Mesenchymal stem cell (in vitro differentiated cells and primary cell): ENCODE measurements at places on chromosomes 11 and 22.

- peak; percentile 30 for DNase-seq
Measured at GRCh38 chr11:132312701-132313111, 942.3 kb downstream of the NTM start.

DNA sequence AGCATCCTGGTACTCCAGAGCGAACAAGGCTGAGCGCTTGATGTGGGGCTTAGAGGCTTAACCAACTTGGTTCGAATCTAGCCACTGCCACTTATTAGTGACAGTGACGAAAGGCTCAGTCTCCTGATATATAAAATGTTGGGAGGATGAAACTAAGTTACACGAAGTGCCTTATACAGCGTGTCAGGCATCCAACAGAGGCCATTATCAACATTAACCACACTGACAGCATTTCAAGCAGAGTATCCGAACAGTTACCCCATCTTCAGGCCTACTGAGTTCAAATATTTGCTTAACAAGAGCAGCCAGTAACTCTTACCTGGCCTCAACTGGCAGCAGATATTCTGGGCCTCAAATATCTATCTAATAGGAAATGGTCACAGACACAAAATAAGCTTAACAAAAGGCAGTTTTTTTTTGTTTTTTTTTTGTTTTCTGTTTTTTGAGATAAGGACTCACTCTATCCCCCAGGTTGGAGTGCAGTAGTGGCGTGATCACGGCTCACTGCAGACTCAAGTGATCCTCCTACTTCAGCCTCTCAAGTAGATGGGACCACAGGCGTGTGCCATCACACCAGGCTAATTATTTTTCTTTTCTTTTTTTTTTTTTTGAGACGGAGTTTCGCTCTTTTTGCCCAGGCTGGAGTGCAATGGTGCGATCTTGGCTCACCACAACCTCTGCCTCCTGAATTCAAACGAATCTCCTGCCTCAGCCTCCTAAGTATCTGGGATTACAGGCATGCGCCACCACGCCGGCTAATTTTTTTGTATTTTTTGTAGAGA, 2.9 kb downstream of the SERPIND1 start:
- DNase-seq = no peak

- DNase-seq = no peak
Measured at GRCh38 chr11:7927635-7928034, 3.4 kb downstream of the OR10A6 start.

DNA sequence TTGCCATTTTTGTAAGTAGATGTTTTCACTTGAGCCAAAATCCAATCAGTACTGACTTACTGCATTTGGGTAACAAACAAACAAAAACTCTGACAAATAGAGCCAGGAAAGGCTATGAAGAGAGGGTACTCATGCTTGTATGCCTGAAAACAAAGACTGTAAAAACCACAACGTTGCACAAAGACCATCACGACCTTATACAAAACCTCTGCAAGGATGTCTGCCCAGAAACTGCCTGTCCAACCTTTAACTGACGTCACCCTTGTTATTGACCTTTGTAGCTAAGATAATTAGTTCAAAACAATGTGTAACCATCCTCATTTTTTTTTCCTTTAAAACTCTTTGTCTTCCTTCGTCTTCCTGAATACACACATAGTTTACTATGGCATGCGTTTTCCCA, 804 bp upstream of the CREBZF start:
- no peak for DNase-seq

GRCh38 chr11:115924744-115925567, 420.7 kb upstream of the CADM1 start:
- no peak for DNase-seq

GRCh38 chr11:126592496-126593410, 237.3 kb downstream of the ST3GAL4 start:
- DNase-seq = no peak

DNA sequence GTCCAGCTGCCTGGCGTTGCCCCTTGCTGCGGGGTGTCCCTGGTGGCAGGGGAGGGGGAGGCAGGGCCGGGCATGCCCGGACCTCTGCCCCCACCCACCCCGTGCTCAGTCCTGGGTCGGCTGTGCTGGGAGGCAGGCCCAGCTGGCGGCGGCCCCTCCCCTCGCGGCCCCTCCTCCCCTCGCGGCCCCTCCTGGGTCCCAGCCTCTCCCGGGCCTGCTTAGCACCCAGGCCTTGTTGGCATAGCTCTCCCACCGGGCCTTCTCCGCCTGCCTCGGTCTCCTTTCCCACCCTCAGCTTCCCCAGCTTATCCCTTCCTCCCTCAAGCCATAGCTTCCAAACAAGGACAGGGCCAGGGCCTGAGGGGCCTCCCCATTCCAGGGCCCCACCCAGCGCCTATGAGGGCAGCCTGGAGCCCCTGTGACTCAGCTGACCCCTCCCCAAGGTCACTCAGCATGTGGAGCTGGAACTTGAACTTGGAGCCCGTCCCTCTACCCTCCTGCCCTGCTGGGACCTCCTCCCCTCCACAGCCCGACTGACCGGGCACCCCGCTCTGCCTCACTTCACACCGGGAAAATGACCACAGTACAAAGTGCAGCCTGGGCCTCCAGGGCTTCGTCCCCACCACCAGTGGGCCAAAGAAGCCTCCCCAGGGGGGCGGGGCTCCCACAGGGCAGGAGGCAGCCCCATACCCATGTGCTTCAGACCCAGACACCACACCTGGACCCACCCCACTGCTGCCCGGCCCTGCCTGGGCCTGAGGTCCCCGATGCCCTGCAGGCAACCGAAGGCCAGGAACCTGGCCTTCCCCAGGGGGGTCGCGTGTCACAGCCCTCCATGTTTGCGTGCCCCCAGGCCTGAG, 1.2 kb downstream of the EPS8L2 start:
- DNase-seq = peak; percentile 37

DNA sequence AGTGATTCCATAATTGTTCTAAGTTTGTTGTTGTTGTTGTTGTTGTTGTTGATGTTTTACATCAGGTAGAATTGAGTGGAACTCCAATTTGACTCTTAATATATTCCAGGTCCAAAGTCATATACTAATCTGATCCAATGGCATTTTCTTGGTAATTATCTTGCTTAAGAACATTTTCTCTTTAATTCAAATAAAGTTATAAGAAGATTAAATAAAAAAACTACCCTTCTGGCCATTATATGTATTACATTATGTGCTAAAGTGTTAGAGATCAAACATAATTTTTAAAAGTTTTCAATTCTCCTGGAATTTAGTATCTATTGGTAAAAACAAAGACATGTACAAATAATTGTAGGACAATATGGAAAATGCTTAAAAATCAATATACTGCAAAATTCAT, 775.4 kb downstream of the LUZP2 start:
- no peak for DNase-seq

- DNase-seq = peak; percentile 22
Measured at GRCh38 chr11:28105869-28106268, 2.1 kb downstream of the KIF18A start.

DNA sequence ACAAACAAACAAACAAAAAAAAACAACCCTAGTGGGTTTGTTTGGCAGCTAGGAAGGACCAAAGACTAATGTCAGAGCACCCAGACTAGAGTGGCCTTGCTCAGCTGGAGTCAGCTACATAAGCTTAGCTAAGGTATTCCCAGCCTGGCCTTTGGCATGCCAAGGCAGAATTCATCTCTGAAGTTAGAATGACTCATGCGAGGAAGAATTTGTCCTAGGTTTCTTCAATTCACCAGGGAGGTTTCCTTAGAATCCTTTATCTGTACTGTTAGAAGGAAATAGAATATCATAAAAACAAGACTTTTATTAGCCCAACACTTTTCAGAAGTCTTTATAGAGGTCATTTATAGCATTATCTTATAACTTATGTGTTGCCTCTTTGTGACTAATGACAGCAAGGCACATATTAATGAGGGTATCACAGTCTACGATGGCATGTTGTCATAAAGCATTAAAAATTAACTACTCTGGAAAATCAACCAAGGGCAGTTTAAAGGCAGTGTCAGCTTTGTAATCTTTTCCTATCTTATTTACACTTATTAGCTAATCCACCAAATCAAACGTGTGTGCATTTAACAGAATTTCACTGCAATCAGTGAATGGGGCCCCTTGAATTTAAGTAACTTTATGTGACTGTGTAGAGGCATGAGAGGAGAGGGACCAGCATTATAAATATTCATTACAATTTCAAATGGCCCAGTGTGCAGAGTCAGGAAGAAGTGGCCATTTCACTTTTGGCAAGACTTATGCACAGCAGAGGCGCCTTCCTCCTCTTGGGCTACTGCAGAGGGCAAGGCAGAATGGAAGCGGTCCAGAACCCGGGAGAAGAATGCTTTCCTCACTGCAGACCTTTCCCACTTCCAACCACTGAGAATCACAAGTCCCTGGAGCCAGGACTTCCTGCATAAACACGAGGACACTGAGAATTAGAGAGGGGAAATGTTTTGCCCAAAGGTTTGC, 36.3 kb downstream of the SLC5A1 start:
- DNase-seq = peak; percentile 49

GRCh38 chr22:26287382-26288225, 118.3 kb downstream of the SEZ6L start:
- no peak for DNase-seq

DNA sequence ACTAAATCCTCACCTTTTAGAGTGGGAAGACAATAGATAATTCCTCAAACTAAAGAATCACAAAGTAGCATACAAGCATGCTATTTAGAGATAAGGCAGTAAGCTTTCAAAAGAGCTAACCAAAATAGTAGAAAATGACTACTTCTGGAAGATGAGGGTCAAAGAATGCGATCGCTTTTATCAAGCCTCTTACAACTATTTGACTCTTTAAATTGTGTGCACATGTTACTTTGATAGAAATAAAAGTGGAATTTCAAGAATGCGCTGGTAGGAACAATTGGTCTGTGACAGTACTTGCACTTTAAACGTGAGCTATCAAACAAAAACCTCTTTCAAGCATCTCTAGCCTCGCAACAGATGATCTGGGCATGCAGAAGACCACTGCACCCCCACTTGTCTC, 97.3 kb downstream of the COMMD9 start:
- DNase-seq = no peak

GRCh38 chr11:71929491-71929890, 645 bp downstream of the RNF121 start:
- no peak for DNase-seq

DNA sequence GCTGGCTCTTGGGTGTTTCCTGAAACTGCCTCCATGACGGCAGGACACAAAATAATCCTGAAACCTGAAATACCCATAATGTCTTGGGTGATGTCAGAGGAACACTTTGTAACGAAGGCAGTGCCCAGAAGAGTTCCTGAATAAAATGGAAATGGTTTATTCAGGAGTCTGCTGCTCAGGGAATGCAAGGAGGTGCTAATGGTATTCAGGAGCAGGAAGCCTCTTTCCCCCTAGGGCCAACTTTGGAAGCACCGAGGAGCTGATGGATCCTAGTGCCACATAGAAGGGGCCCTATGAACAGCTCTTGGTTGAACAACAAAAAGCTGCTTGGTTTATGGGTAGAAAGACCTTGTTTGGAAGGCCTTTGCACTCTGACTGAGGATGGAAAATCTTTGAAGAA, 15.5 kb downstream of the TREH start:
- no peak for DNase-seq

- no peak for DNase-seq
Measured at GRCh38 chr11:102430158-102430836, 22.3 kb downstream of the TMEM123 start.

GRCh38 chr11:57785072-57785471, 23.5 kb downstream of the CTNND1 start:
- no peak for DNase-seq

DNA sequence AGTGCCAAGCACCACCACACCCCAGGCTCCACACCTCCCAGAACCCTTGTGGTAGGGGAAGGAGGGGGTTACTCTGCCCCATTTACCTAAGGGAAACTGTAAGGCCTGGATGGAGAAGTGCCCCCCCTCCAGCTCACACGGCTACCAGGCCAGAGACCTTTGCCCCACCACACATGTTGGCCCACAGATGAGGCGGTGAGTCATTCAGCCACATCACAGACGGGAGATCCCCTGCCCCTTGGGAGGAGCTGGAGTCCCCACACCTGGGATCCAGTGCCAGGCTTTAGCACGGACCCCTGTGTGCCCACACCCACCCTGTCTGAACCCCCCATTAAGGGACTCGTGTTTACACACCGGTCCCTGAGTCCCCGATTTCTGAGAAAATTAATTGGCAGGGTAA, 24.9 kb downstream of the CDKN1C start:
- peak; percentile 78 for DNase-seq

- DNase-seq = no peak
Measured at GRCh38 chr22:19713650-19714311, 522 bp upstream of the SEPTIN5 start.

GRCh38 chr11:26201411-26201810, 130.5 kb upstream of the ANO3 start:
- DNase-seq = peak; percentile 78

- DNase-seq = peak; percentile 15
Measured at GRCh38 chr11:35488117-35488516, 37.3 kb downstream of the PAMR1 start.

DNA sequence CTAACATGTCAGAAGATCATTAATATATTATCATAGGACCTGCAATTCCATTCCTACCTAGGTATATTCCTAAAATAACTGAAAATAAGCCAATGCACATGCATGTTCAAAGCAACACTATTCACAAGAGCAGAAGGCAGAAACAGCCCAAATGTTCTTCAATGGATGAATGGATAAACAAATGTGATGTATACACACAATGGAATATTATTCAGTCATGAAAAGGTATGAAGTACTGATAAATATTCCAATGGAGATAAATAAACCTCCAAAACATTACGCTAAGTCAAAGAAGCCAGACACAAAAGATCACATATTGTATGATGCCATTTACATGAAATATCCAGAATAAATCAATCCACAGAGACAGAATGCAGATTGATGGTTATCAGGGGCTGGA, 16.8 kb downstream of the AMBRA1 start:
- no peak for DNase-seq

- DNase-seq = no peak
Measured at GRCh38 chr11:89625171-89625570, 84.9 kb upstream of the TRIM77 start.

- DNase-seq = peak; percentile 50
Measured at GRCh38 chr11:64095273-64095817, 59.6 kb downstream of the FLRT1 start.

GRCh38 chr11:32899438-32899837, 6.8 kb downstream of the QSER1 start:
- DNase-seq = no peak

DNA sequence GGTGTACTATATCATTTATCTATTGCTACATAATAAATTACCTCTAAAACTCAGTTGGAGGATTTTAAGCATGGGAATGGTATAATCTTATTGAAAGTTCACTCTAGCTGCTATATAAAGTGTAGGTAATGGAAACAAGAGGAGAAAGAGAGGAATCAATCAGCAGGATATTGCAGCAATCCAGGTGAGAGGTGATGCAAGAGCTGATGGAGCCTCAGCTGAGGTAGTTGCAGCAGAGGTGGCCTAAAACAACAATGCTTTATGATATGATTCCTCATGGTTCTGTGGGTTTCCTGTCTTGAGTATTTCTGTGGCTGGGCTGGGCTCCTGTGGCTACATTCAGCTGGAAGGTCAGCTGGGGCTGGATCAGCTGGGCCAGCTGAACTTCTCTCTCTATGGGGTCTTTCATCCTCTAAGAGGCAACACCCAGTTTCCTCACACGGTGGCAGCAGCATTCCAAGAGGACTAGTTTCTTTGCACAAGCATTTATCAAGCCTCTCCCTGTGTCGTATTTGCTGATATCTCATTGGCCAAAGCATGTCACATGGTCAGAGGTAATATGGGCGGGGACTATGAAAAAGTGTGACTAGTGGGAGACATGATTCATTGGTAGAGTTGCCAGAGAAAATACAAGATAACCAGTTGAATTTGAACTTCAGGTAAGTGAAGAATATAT, 135.4 kb upstream of the LARGE1 start:
- peak; percentile 5 for DNase-seq

GRCh38 chr11:85893395-85893794, 38.2 kb downstream of the CCDC83 start:
- DNase-seq = no peak
